ENCODE measurements at places on chromosomes 11 and 22. TPM values are rescaled to one million over a fixed set of nuclear protein-coding genes. Genes with fewer than 3 reads are reported as not detected.

ARHGAP42 gene
- 17.1 TPM for total RNA-seq

GRCh38 chr11:17600316-17601255, 53.5 kb downstream of the OTOG start:
- peak; percentile 41 for DNase-seq

DNA sequence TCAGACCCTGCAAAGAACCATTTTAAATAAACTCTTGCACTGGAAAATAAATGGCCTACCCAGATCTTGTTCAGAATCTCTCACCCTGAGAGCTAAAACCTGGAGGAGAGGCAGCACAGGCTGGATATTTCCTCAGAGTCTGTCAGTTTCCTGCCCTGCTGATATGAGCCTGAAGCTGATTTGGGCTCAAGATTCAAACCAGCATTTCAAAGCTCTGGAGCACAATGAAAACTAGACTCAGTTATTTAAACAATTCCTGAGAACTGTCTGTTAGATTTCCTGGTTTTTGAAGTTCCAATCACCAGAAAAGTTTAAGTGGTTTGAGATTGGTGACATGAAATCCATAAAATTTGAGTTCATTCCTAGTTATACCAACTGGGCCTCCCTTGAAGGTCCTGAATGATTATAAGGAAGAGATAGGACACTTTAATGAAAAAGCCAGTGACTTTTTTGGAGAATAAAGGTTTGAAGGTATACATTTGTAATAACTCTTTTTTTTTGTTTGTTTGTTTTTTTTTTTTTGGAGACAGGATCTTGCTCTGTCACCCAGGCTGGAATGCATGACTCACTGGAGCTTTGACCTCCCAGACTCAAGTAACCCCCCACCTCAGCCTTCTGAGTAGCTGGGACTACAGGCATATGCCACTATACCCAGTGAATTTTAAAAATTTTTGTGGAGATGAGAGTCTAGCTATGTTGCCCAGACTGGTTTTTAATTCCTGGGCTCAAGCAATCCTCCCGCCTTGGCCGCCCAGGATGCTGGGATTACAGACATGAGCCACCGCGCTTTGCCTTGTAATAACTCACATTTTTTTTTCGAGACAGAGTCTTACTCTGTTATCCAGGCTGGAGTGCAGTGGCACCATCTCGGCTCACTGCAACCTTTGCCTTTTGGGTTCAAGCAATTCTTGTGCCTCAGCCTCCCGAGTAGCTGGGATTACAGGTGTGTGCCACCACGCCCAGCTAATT, 8.0 kb upstream of the ESAM start:
- DNase-seq = no peak

DNA sequence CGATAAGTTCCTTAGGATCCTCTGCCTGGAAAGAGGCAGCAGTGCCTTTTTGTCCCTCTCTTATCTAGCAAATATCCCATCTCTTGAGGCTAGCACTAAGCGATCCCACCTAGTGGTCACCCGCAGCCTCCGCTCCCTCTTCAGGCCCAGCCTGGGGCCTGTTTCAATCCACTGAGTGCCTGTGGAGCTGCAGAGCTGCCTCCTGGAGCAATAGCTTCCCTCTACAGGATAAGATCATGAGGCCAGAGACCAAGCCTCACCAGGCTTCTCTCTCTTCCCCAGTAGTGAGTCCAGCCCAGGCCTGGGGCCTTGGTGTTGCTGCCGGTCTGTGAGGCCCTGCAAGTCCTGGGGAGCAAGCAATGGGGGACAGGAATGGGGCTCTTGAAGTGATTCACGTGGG, 65.8 kb downstream of the SLC22A12 start:
- DNase-seq = no peak

ST3GAL4 gene
- 35.9 TPM for total RNA-seq

NLRP6 gene
- 1.5 TPM for total RNA-seq

DNA sequence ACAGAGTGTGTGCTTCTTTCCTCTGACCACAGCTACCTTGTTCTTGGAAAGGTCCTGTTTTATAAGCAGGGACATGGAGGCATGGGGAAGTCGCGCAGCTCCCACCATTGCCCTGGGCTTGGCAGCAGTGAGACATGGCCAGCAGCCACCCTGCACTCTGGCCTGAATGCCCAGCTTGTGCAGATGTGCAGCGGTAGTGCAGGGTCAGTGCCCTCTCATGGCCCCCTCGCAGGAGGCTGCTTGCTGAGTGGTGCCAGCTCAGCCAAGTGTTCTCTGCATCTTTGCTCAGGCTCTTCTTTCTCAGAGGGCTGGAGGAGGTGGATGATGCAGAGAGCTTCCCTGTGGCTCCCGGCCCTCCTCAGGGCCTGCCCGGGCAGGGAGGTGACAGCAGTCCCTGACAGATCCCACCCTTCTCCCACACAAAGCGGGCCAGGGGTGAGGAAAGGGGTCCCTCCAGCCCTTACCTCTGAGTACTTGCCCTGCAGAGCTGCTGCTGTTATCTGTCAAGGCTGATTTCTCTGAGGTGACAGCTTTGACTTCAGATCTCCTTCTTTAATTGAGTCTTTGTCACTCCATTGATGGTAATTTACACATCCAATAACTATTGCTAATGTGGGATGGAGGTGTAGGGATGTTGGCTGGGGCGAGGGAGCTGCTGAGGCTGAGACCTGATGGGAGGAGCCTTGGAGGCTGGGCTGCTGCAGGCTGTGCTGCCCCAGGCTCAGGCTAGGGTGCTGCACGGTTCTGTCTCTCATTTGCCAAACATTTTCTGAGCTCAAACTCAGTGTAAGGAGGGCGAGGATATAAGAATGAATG, 47.4 kb upstream of the B3GAT1 start:
- DNase-seq = no peak
